ENCODE measurements at places on chromosomes 12 and 14.
A peak's percentile ranks its signal among the peaks of the same experiment; 100 is the strongest.

DNA sequence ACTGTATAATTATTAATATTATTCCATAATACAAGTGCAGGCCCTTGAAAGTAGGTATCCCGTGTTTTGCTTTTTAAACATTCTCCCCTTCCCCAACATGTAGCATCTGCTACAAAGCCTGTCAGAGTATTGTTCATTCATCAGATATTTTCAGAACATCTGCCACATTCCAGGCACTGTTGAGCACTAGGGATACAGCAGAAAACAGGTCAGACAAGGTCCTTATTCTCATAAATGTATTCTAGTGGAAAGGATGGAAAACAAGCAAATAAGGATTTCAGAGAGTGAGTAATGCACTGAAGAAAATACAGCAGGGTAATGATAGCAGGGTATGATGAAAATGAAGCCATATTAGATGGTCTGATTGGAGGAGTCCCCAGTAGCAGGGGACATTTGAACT, 3.8 kb downstream of the ERP29 start:
- no peak for DNase-seq

- DNase-seq = no peak
Observed at GRCh38 chr14:100100032-100100703, 34.9 kb downstream of the EVL start.

DNA sequence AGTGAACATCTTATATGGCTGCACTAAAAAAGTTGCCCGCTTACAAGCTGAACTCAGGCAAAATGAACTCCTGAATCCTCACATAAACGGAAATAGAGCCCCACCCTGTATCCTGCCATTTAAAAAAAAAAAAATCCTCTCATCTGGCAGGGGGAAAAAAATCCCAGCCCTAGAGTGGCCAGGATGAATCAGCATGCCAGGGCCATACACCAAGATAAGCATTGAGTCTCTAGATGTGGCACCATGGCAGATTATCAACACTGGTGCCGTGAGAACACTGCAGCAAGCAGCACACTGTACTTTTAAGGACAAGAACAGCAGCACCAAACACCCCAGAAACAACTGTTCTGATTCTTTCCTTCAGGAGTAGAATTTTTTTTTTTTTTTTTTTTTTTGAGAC, 65.5 kb downstream of the RASSF3 start:
- DNase-seq = no peak

GRCh38 chr14:101198398-101199027, 295.0 kb upstream of the RTL1 start:
- DNase-seq = no peak

DNA sequence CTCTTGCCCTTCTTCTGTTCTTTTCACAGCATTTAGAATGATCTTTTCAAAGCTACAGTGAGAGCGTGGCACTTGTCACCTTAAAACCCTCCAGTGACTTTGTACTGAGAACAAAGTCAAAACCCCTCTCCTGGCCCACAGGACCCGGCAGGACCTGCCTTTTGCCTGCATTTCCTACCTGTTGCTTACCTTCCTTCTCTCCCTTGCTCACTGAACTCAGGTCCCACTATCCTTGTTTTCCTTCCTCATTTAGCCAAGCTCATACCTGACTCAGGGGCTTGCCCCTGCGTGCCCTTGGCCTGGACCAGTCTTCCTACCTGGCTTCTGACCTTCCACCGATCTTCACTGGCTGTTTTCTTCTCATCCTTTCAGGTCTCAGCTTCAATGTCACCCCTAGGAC, 112.3 kb upstream of the PRMT8 start:
- DNase-seq = no peak

DNA sequence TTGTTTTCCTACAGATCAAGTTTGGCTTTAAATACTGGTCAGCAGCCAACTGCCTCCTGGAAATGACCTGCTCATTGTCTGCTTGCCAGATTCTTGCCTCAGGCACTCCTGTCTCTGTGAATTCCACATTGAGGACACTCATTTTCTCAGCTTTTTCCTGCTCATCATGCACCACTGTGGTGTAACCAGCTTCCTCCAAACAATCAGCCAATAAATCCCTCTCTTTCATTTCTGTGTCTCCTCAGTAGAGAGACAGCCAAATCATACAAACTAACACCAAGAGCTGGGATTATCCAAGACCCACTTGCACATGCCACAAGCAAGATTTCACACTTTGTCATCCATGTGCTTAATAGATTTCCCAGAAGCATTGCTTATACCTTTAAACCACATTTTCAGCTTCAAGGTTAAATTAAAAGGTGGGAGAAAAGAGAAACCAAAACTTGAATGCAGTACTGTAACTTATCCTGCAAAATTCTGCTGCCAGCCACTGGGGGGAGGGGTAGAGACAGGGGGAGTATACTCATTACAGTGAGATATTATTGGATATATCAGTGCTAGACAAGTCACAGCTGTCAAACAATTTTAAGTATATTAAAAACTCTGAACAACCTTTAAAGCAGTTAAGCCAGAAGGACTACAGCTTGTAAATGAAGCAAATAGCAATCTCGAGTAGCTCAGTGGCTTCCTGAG, 105.0 kb downstream of the PPP2R5E start:
- DNase-seq = no peak

- peak; percentile 75 for DNase-seq
Observed at GRCh38 chr12:50088577-50089335, 3.6 kb downstream of the SMARCD1 start.

DNA sequence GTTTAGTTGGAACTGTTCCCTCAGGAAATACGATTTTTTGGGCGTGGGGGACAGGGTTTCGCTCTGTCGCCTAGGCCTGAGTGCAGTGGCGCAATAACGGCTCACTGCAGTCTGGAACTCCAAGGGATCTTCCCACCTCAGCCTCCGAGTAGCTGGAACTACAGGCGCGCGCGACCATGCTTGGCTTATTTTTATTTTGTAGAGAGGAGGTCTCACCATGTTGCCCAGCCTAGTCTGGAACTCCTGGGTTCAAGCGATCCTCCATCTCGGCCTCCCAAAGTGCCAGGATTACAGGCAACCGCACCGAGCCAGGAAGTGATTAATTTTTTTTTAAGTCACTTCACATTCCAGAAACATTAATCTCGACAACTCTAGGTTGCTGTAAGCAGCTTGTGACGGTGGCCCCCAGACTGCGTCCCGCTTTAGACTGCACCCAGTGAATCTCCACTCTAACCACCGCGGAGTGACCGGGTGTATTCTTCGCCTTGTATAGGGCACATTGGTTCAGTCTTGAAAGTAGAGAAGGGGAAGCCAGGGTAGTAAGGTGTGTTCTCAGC, 830 bp upstream of the MIS18BP1 start:
- DNase-seq = no peak

DNA sequence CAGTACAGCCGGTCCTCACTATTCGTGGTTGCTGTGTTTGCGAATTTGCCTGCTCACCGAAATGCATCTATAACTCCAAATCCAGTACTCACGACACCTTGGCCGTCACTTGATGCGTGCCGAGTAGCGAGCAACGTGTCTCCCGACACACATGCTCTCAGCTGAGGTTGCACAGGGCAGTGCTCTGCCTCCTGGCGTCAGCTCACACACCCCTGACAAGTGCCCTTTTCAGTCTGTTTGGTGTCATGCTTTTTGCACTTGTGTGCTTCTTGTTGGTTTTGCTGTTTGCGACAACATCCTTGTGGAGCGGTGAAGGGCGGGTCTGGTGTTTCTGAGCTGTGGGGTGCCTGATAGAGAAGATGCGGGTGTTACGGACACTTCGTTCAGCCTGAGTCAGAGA, 110.4 kb upstream of the RFLNA start:
- no peak for DNase-seq

GRCh38 chr12:3165078-3165980, 88.2 kb downstream of the TSPAN9 start:
- no peak for DNase-seq

DNA sequence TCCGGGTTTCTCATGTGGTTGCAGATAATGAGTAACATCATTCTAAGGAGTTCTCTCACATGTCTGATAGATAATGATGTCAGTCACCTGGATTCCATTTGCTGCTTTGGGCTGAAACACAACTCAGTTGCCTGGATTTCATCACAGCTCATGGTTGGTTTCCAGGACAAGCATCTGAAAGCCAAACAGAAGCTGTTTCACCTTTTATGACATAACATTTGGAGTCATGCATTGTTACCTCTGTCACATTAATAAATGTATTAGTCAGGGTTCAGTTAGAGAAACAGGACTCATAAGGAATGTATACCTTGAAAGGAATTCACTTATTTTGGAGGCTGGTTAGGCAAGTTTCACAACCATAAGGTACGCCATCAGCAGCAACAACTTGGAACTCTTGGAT, 251.9 kb upstream of the ATXN7L3B start:
- no peak for DNase-seq

DNA sequence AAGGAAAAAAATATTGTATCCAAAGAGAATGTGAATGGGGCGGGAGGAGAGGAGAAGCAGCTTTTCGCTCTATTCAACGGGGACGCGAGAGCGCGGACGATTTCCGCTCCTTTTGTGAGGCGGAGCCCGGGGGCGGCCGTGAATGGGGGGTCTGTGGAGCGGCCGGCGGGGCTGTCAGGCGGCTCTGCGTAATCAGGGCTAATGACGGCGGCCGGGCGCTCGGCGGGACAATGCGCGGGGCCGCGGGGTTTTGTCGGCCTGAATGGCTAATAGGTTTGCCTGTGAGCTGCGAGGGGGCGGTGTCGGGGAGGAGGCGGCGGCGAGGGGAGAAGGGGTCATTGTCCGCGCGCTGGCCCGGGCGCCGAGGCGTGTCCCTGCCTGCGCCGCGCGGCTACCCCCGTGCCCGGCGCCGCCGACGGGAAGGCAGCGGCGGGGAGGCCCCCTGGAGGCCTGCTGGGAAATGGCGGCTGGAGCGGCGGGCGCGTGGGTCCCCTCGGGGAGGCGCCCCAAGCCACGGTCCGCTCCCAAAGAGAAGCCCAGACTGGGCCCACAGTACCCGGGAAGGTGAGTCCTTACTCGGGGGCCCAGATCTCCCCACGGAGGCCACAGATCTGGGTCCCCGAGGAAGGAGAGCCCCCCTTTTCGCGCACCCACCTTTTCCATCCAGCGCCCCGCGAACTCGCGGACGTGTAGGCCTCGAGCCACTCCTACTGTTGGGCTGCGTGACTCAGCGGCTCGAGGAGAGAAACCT, 6.0 kb downstream of the SIX6 start:
- no peak for DNase-seq

DNA sequence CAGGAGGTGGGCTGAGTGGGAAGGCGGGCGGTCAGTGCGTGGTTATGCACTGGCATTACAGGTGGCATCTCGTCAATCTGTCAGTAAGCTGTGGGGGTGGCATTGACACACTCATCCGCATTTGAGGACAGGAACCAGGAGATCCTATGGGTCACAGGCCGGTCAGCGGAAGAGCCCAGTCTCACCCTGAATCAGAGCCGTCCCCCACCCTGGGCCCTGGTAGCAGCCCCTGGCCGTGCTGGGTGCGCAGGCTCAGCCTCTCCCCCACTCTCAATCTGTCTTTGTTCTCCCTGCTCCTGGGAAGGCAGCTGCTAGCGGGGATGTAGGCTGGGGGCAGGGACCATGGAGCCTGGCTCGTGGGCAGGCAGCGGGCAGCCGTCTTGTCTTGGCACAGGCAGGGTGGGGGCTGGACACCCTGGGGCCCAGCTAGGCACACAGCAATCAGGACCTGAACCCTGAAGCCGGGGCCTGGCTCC, 5.1 kb downstream of the INF2 start:
- no peak for DNase-seq

- no peak for DNase-seq
Observed at GRCh38 chr12:38154096-38155019, 162.2 kb upstream of the ALG10B start.

DNA sequence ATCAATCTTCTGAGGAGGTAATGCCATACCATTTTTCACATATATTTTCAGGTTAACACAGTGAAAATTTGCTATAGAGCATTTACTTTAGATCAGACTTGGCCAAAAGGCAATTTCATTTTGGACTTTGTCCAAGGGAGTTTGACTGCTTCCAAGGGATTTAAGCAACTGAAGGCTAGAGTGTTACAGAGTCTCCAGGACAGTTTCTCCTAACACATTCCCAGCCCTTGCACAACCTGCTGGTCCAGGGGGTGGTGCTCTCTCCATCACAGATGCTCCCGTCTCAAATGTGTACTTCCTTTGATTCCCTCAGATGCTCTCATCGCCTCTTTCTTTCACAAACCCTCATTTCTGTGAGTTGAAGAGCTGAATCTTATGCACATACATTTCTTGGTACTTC, 143.1 kb downstream of the TPH2 start:
- no peak for DNase-seq

- DNase-seq = no peak
Observed at GRCh38 chr14:100191584-100192249, 32.3 kb upstream of the DEGS2 start.

GRCh38 chr12:132608231-132609171, 1.9 kb downstream of the LRCOL1 start:
- DNase-seq = no peak

DNA sequence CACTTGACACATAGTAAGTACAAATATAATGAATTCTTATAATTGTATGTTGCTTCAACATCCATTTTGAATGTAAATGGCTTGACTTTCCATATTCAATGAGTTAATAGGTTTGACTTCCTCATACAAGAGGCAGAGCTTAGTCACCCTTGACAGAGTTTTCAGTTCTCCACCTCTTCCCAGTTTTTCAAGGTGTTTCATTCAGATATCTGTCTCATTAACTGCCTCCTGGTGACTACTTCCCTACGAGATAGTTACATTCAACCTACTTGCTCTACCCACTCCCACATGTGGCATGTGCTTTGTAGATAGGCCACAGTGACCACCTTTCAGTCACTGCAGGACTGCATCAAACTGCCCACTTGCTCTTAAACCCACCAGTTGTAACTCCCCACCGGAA, 60.0 kb downstream of the MYF5 start:
- DNase-seq = no peak

DNA sequence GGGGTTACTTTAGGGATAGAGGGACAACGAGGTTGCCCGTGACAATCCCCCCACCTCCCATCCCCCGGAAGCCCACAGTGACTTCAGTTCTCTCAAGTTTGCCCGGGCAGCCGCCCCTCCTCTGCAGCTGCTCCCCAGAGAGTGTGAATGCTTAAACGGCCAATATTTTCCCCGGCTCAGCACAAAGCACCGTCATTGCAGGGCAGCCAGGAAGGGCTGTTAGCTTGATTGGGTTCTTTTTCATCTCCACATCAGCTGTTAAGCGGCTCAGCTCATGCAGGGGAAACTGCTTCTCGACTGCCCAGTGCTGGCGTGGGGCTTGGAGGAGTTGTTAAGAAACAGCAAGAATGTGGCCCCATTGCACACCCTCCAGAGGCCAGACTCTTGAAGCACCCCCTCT, 120.5 kb upstream of the NCOR2 start:
- peak; percentile 5 for DNase-seq

GRCh38 chr12:120047072-120047471, 58.0 kb downstream of the BICDL1 start:
- no peak for DNase-seq

GRCh38 chr14:90651271-90651804, 164.9 kb downstream of the TTC7B start:
- DNase-seq = no peak

DNA sequence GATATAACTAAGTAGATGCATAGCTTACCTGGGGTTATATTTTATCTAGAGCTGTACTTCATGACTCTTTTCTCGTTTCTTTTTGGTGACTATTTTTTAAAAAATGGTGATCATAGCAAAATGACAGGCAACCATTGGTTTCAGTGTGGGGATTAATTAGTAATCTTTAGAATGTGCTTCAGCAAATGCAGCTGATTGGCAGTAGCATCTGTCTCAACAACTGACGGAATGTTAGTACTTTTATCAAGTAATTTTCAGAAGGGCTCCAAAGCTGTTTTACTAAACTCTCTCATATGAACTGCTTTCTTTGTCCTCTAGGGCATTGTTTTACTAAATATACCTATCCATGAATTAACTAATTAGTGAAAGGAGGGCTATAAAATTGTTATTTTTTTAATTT, 117.6 kb downstream of the TRMT5 start:
- DNase-seq = no peak

Measured in CD4-positive, alpha-beta T cell treated with Interleukin-4 for 1 hour (primary cell).